ENCODE measurements at places on chromosomes 12 and 14. TPM values are rescaled to one million over a fixed set of nuclear protein-coding genes. Genes with fewer than 3 reads are reported as not detected.
A peak's percentile ranks its signal among the peaks of the same experiment; 100 is the strongest.

DNA sequence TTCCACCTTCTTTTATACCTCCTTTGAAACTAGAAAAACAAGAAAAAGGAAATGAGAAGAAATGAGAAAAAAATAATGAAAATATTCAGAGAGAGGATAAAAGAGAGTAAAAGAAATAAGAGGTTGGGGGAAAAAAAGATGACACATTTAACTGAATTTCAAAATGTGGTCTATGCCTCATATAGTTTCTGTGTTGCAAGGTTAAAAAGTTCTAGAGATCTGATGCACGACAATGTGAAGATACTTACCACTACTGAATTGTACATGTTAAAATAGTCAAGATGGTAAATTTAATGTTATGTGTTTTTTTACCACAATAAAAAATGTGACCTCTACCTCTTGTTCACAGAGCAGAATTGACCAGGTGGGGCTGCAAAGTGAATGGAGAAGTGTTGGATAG is 314.8 kb upstream of the OR4E1 start:
- H3K4me3 ChIP-seq, result no peak overlapping the region
- H3K27me3 ChIP-seq, result peaks cover 16% of the 10 kb centered on the region
- no peaks in the 10 kb centered on the region for H3K36me3 ChIP-seq
- no peak overlapping the region for H3K27ac ChIP-seq
- H3K4me1 ChIP-seq, result no peaks in the 10 kb centered on the region

DNA sequence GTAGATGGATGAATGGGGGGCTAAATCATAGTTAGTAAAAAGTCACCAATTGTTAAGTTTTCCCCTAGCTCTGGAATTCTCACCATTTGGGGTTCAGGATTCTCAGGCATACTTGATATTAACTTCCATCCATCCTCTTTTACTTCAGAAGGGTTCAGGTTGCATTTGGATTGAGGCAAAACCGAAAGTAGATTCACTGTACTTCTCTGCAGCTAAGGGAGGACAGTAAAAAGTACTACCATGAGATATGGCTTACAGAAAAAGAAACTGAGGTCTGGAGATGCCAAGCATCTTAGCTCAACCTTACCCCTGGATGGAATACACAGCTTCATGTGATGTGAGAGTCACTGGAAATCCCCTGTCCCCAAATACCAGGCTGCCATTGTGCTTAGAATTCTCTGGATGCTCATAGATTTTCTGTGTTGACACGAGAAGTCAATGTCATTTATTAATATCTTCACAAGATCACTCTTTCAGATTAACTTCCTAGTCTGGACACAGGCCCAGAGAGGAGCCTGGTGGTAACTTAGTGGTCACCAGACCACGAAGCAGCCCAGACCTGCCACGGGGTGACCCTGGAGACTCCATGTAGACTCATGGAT is 87.1 kb downstream of the SSPN start:
- H3K4me1 ChIP-seq, result no peaks in the 10 kb centered on the region
- H3K36me3 ChIP-seq, result no peaks in the 10 kb centered on the region
- DNase-seq, result no peak
- H3K4me3 ChIP-seq, result no peak overlapping the region
- no peak overlapping the region for H3K27ac ChIP-seq
- H3K27me3 ChIP-seq, result no peaks in the 10 kb centered on the region

- peaks cover 28% of the 10 kb centered on the region for H3K4me1 ChIP-seq
- no peaks in the 10 kb centered on the region for H3K36me3 ChIP-seq
- peaks cover 47% of the 10 kb centered on the region for H3K27me3 ChIP-seq
- DNase-seq, result peak; percentile 74
Observed at GRCh38 chr12:64826234-64826633, 1.8 kb downstream of the TBC1D30 start.

SERPINA3 gene
- 36.4 TPM for total RNA-seq

GRCh38 chr12:7035463-7035862 is 17.2 kb upstream of the LPCAT3 start:
- H3K4me1 ChIP-seq, result no peaks in the 10 kb centered on the region
- no peak overlapping the region for H3K4me3 ChIP-seq
- DNase-seq, result no peak
- no peak overlapping the region for H3K27ac ChIP-seq
- no peaks in the 10 kb centered on the region for H3K36me3 ChIP-seq
- H3K27me3 ChIP-seq, result no peaks in the 10 kb centered on the region

DHRS4 gene
- 25.8 TPM for total RNA-seq

LHX5 gene
- total RNA-seq, result not detected

- no peak overlapping the region for H3K27ac ChIP-seq
- H3K36me3 ChIP-seq, result no peaks in the 10 kb centered on the region
- no peak overlapping the region for H3K4me3 ChIP-seq
- DNase-seq, result no peak
- no peaks in the 10 kb centered on the region for H3K27me3 ChIP-seq
Observed at GRCh38 chr14:81727218-81727617, 193.6 kb upstream of the SEL1L start.

GRCh38 chr12:112170971-112171596 is 45.7 kb downstream of the TRAFD1 start:
- DNase-seq, result peak; percentile 36
- no peak overlapping the region for H3K27ac ChIP-seq
- no peak overlapping the region for H3K4me3 ChIP-seq
- H3K36me3 ChIP-seq, result peaks cover 47% of the 10 kb centered on the region
- no peaks in the 10 kb centered on the region for H3K27me3 ChIP-seq

DNA sequence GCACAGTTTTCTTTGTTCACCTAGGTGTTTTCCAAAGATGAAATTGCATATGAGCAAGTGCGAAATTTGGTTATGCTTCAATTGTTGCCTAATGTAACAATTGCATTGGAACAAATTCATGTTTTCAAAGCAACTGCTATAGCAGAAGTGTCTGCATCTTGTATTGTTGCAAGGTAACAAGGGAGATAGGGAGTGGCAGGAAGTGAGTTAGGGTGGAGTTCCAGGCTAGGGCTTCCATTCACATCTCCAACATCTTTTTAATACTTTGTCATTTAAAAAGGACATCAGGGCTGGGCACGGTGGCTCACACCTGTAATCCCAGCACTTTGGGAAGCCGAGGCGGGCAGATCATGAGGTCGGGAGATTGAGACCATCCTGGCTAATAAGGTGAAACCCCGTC is 312.3 kb upstream of the E2F7 start:
- H3K36me3 ChIP-seq, result no peaks in the 10 kb centered on the region
- DNase-seq, result no peak
- no peaks in the 10 kb centered on the region for H3K27me3 ChIP-seq
- H3K4me3 ChIP-seq, result no peak overlapping the region

KRT75 gene
- total RNA-seq, result not detected

IAPP gene
- total RNA-seq, result not detected

- no peak overlapping the region for H3K4me3 ChIP-seq
- peaks cover 13% of the 10 kb centered on the region for H3K4me1 ChIP-seq
- H3K27ac ChIP-seq, result no peak overlapping the region
- no peak for DNase-seq
- peaks cover 6% of the 10 kb centered on the region for H3K27me3 ChIP-seq
Observed at GRCh38 chr12:54562750-54563356, 13.5 kb downstream of the PDE1B start.

- no peak overlapping the region for H3K27ac ChIP-seq
- no peaks in the 10 kb centered on the region for H3K27me3 ChIP-seq
- no peaks in the 10 kb centered on the region for H3K36me3 ChIP-seq
Observed at GRCh38 chr14:91004987-91005386, 55.5 kb downstream of the RPS6KA5 start.

Data from upper lobe of right lung (tissue), 1 donor.